ENCODE measurements at places on chromosomes 5 and 9.

GRCh38 chr5:124980163-124980941 lies 233.9 kb upstream of the ZNF608 start:
- DNase-seq = no peak

DNA sequence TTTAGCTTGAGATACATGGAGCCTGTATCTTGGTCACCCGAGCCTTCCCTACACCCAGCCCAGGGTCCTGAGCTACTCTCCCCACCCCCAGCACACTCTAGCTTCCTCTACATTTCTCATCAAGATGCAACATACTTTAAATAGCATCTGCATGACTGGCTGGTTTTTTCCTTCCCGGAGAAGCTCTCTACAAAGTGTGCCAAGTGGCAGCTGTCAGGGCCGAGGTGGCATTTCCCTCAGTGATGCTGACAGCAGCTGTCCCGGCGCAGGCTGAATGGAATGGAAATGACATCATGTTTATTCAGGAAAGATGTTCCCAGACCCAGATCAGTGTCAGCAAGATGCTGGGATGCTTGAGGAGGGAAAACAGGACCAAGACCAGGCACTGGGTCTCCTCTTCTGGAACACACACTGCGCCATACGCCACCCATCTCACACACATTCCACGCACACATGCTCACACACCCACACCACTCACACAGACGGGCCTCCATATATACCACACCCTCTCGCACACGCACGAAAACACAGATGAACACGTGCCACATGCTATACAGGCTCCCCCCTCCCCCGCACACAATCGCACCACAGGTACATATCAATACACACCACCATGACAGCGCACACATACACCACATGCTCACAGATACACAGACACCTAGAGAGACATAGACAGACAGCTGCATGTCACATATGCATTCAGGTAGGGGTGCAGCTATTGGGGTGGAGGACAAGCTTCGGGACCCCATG lies 67.8 kb downstream of the LHX2 start:
- peak; percentile 66 for DNase-seq

- DNase-seq = no peak
These were observed 324.4 kb upstream of the ARRDC3 start for GRCh38 chr5:91707521-91707841.

DNA sequence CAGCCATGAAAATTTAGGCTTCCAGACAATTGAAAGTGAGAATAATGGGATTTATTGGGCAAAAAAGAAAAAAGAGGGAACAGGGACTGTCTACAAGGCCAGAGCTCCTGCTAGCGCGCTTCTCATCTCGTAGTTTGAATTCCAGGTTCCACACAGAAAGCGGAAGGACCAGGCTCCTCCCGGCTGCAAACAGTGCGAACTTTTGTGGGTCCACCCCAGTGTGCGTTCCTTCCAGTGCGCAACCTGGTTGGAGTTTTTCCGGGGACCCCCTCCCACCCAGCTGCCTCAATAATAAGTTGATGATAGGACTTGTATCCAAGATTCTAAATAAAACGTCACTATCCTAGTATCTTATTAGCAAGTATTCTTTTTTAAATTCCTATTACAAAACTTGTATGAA lies 467.7 kb upstream of the TUSC1 start:
- DNase-seq = no peak

DNA sequence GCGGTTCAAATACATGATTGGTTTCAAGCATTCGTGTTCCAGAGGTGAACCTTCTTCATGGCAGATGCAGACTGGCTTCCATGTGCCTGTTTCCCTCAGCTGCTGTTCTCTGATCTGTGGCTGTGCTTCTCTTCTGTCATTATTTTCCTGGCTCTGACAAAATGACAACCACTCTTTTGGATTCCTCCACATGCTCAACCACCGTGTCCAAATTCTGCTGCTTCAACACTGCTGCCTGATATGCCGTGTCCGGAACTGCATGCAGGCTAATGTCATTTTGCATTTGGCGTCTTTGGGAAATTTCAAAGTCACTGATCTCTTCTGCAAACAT lies 368.7 kb upstream of the ZNF608 start:
- no peak for DNase-seq

DNA sequence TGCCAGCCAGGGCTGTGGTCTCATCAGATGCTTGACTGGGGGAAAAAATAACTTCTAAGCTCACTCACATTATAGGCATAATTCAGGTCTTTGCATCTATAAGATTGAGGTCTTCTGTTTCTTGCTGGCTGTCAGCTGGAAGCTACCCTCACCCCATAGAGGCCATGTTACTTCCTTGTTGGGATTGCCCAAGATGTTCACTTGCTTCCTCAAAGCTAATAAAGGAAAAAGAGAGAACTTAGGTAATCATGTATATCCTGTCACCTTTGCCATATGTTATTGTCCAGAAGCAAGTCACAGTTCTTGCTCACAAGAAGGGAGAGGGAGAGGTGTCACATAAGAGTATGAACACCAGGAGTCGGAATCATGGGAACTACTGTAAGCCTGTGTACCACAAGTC lies 38.7 kb upstream of the ANKRD34B start:
- no peak for DNase-seq

- DNase-seq = no peak
These were observed 39.6 kb downstream of the SLC38A9 start for GRCh38 chr5:55672477-55672911.

GRCh38 chr5:138694146-138694545 lies 59.1 kb upstream of the CTNNA1 start:
- no peak for DNase-seq

DNA sequence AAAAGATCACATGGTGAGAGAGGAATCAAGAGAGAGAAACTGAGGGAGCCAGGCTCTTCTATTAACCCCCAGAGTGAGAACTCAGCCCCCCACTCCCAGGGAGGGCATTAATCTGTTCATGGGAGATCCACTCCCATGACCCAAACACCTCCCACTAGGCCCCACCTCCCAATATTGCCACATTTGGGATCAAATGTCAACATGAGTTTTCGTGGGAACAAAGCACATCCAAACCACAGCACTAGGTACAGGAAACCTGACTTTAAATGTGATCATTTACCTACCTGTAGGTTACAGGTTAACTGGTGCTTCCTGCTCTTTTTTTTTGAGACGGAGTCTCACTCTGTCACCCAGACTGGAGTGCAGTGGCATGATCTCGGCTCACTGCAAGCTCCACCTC lies 16.9 kb downstream of the NNT start:
- DNase-seq = no peak

DNA sequence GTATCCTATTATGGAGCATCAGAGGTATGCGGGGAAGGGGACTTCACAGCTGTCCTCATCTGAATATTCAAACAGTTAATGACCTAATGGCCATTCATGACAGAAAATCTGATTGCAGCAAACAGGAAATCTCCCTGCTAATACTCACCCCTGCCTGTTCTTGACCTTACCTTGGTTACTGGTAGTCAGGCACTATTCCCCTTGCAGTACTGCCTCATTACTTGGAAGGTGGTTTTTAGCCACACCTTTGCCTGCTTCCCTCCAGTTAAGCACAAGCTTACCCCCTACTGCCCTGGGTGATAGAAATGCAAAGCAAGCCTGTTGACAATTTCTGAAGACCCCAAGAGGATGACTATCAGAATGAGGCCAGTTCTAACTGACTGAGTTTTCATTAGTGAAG lies 332.4 kb downstream of the NTRK2 start:
- DNase-seq = no peak

- peak; percentile 6 for DNase-seq
These were observed 91.2 kb downstream of the RFK start for GRCh38 chr9:76302947-76303550.

DNA sequence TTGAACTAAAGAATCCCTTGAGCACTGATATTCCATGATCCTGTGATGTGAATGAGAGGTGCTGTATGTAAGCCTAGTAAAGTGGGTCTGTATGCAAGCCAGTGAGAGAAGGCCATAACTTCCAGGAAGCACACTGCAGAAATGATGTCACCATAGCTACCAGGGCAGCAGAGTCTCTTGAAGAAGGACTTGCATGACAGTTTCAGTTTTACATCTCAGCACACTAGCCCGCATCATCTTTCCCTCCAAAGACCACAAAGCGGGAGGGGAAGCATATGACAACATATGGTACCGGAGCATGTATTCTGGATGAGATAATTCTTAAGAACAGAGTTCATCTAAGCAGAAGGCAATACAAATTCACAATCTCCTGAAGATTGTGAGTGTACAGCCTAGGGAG lies 37.6 kb upstream of the MAST4 start:
- DNase-seq = no peak

GRCh38 chr5:83099445-83099844 lies 22.1 kb downstream of the XRCC4 start:
- DNase-seq = no peak

GRCh38 chr9:72205513-72205912 lies 56.3 kb downstream of the GDA start:
- no peak for DNase-seq

DNA sequence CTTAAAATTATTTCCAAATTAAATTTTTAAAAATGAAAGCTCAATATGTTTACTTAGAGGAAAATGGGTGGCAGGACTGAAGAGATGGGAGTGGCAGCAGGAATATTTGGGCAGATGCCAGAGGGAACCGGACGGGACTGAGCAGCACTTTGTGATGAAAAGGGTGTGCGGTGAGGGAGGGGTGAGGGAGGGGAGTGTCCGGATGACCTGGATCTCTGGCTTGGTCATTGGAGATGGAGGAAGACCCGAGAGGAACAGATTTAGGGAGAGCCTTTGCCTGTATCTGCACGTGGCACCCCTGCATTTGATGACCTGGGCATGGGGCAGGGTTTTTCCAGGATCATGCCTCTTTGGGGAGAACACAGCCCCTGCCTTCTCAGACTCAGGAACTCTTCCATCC lies 201.1 kb upstream of the MVB12B start:
- no peak for DNase-seq

GRCh38 chr9:79149585-79149984 lies 422.2 kb upstream of the TLE4 start:
- no peak for DNase-seq

GRCh38 chr9:134437403-134438194 lies 111.3 kb downstream of the RXRA start:
- DNase-seq = no peak

- DNase-seq = no peak
These were observed 88.0 kb downstream of the TRIO start for GRCh38 chr5:14231156-14231555.

GRCh38 chr9:125649826-125650225 lies 57.2 kb downstream of the MAPKAP1 start:
- DNase-seq = no peak

Data from brain microvascular endothelial cell (primary cell).